Right hindlimb (tissue), 1 donor: ENCODE measurements at places on chromosomes 5 and 9.

DNA sequence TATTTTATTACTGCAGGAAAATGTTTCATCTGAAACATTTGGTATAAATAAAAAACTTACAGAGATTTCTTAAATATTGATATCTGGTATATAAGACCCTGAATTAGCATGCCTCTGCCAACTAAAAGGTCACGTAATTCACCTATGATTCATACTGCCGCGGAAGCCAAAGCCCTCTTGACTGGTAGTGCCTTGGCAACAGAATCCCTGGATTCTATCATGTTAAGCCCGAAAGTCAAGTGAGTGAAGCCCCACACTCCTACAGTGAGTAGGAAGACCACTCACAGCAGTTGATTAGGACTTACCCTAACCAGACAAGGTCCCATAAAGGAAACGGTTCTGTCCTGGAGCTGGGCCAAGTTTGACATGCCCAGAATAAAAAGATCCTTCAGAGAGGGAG, 175.6 kb upstream of the NREP start:
- DNase-seq: no peak

- DNase-seq: peak; percentile 10
These were observed 36.5 kb downstream of the ADAMTS2 start for GRCh38 chr5:179308563-179309382.

DNA sequence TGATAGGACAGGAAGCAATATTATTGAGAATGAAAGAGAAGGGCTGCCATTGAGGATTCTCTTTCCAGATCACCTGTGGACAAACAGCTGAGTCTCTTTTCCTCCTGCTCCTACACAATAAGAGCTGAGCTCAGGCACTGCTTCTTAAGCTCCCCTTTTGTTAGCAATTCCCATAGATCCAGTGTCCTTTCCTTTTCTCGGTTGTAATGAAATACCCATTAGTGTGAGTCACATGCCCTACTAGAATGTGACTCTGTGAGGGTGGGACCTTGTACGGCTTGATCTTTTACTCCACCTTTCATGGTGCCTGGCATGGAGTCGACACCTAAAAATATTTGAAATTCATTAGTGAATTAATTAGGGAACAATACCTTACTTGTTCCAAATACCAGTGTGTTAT, 269.2 kb downstream of the NR3C1 start:
- DNase-seq: no peak

GRCh38 chr9:14192556-14192955, 121.4 kb downstream of the NFIB start:
- no peak for DNase-seq

GRCh38 chr5:7500256-7500655, 104.3 kb downstream of the ADCY2 start:
- no peak for DNase-seq

DNA sequence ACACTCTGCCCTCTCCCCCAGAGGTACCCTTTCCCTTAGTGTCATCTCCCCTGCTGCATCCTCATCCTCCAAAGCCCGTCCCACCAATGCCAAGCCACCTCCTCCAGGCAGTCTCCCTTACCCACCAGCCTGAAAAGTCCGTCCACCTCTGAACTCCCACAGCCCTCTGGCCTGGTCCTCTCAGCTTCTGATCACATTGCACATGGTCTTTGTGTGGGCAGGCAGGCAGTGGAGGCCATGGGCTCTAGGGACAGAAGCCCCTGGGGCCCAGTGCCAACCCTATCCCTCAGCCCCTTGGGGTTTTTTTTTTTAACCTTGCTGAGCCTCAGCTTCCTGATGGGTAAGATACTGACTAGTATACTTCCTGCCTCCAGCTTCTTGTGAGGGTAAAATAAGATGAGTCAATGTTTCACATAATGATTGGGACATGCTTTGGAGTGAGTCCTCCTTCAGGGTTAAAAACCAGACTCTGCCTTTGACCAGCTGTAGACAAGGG, 19.4 kb downstream of the CSF1R start:
- DNase-seq: peak; percentile 15

DNA sequence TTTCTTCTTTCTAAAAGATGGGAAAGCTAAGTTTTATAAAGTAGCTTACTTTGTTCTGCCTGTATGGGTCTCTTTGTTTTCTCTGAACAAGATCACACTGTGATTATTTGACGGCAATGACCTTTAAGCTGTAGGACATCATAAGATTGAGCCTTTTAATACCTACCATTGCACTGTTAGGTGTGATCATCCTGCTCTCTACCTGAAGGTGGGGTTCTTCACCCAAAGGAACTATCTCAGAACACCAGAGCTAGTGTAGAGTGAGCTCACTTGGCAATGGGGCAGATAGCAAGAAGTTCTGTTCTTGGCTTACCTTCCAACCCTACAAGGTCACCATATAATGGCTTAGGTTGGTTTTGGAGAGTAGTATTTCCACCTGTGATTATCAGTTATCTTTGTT, 200.2 kb downstream of the SPATA31D1 start:
- DNase-seq: no peak

DNA sequence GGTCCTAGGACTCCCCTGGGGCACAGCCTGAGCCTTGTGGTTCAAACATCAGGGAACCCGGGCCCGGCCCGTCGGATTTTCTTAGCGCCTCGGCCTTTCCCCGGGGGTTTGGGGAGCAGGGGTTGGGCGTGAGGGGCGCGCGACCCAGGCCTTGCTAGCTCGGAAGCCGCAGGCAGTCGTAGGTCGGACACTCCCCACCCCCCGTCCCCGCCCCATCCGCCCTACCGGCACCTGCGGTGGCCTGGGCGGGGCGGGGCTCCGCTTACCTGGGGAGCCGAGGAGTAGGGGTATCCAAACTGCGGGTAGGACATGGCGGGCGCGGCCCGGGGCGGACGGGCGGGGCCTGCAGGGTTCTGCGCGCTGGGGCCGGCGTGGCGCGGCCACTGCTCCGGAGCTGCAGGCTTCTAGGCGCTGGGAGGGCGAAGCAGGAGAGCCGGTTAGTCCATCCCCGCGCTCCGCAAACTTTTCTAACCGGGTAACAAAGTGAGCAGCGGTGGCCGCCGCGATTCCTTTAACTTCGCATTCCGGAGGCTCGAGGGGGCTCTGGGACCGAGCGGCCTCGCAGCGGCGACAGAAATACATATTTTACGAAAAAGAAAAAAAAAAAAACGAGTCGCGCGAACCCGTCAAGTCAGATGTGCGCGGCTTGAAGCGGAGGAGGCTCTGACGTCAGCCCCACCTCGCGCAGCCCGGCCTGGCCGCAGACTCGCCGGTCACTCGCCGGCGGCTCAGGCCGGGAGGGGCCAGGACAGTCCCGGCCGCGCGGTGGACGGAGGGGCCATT, at the start of gene IRX4:
Gene IRX4, minus strand, starts transcription at position 589 of the 783 bp plus-strand sequence. Its CDS starts 278 bp downstream, at position 311.
- DNase-seq: no peak

DNA sequence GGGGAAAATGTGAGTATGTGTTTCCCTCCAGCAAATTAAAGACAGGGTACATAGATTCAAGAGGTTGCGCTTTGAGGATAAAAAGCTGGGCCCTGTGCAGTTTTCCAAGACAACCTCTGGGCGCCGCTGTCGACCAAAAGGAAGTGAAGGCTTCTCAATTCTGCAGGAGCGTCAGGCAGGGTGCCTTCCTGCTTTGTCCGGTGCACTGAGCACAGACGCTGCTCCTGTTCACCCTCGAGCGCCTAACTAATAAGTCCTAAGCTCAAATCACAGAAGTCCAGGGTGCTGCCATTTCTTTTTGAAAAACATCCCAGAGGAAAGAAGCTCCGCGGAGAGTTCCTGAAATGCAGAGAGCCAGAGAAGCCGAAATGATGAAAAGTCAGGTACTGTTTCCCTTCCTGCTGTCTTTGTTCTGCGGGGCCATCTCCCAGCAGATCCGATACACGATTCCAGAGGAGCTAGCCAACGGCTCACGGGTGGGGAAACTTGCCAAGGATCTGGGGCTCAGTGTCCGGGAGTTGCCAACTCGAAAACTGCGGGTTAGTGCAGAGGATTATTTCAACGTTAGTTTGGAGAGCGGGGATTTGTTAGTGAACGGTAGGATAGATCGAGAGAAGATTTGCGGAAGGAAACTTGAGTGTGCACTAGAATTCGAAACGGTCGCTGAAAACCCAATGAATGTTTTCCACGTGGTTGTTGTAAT, at the start of gene PCDHGB1:
Gene PCDHGB1, plus strand, starts transcription at position 183 of the 703 bp plus-strand sequence. Its CDS starts 162 bp downstream, at position 345.
- no peak for DNase-seq

- DNase-seq: no peak
These were observed 298.6 kb upstream of the WWC1 start for GRCh38 chr5:167992868-167993267.

GRCh38 chr9:35470894-35471293, 19.0 kb upstream of the RUSC2 start:
- no peak for DNase-seq

DNA sequence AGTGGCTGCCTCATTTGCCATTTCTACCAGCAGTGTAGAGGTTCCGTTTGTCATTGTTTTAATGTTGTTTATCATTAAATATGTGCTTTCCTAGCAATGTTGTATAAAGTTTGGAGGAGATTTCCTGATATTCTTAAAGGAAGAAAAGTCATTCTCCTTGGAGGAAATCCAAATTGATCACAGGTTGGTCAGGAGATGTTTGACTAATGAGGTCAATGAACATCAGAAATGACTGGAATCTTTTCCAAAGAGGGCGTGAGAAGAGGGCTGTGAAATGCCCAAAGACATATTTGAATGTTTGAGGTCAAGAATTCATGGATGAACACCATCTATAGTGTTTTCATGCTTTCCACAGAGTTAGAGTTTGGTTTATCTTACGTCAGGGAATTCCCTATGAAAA, 471.3 kb downstream of the MAT2B start:
- no peak for DNase-seq

DNA sequence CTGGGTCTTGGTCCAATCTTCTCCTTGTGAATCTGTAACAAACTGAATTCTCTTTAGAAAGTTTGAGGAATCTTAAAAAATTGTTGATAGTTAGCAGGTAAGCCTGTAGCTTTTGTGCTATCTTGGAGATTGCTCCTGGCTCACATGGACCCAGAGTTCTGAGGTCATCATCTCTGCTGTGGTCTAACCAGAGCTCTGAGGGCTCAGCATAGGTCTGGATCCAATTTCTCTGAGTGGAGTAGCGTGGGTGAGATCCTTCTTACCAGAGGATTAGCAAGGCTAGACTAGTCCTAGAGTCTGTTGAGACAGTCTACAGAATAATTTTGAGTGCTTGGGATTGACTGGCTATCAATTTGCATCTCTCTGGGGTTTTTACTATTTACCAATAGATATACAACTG, 60.5 kb upstream of the IL6ST start:
- no peak for DNase-seq

DNA sequence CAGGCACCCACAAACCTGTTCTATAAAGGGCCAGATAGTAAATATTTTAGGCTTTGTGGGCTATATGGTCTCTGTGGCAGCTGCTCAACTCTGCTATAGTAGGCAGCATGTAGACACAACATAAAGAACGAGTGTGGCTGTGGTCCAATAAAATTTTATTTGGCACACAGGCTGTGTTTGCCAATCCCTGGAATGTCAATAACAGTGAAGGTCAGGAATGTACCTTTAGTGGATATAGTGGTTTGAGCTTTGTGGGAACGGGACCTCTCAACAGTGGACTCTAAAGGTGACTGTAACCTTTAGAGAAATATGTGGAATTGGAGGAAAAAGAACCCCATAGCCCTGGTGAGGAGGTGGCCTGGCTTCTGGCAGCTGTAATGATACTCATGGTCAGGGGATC, 145.2 kb downstream of the MAST4 start:
- DNase-seq: no peak

DNA sequence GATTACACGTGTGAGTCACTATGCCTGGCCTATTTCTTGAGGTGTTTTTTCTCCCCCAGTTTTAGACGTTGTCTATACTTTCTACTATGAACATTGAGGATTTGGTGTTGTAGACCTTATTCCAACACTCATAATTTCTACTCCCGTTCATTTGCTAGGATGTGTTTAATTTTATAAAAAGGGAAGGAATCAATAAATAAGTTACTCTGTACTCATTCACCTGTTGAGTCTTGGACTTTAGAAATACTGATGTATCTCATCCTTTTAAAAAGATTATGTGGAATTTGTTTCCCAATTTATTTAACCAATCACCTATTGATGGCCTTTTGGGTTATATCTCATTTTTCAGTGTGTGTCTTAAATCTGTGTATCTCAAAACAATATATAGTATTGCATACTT, 3.2 kb downstream of the CDK7 start:
- DNase-seq: no peak

DNA sequence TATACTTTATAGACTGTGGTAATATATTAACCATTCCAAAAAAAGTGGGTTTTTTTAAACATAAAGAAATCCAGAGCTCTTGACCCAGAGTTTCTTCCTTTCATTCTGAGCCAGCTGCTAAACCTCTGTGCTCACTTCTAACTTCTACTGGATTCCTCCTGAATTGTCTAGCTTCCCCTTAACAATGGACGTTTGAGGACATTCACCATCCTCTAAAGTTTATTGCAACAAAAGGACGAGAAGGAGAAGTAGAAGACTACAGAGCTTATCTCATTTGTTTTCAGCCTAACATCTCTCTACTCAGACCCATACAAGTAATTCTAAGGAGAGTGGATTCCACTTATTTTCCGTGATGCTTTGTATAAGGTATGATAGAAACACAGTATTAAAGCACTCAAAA, 284.2 kb downstream of the MAST4 start:
- no peak for DNase-seq
